ENCODE measurements at places on chromosomes 3 and 15.
A peak's percentile ranks its signal among the peaks of the same experiment; 100 is the strongest.

GRCh38 chr3:173109143-173109542, 31.9 kb downstream of the SPATA16 start:
- DNase-seq, result no peak

- no peak for DNase-seq
These were observed 542 bp downstream of the ACAA1 start for GRCh38 chr3:38136393-38136776.

GRCh38 chr3:4908433-4909156, 70.6 kb upstream of the BHLHE40 start:
- DNase-seq, result no peak

DNA sequence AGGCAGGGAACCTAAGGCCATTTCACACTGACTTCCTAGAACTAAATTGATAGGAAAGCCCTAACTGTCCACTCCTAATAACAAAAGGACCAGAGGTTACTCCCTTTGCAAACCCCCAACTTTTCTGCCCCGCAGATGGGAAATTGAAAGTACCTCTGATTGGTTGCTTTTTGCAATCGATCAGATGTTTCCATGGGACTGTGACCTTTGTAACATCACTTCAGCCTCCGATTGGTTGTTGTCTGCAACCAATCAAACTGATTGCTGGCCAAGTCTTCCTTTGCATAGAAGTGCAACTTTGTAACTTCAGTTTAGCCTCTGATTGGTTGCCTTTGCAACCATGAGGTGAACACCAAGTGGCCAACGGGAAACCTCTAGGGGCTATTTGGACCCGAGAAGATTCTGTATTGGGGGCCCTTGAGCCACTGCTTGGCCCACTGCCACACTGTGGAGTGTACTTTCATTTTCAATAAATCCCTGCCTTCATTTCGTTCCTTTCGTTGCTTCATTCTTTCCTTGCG, 11.3 kb upstream of the KNL1 start:
- DNase-seq, result no peak

DNA sequence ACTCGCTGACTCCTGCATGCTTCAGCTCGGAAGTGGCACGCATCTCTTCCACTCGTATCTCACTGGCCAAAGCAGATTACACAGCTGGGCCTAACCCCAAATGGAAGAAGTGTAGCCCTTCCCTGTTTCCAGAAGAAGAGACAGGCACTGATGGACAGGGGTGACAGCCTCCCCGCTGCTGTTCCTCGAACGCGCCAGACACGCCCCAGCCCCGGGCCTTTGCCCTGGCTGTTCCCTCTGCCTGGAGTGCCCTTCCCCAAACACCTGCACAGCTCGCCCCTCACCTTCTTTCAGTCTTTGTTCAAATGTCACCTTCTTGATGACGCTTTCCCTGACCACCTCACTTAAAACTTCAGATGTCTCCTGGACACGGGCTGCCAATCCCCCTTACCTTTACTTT, 26.0 kb upstream of the CYP11A1 start:
- no peak for DNase-seq

DNA sequence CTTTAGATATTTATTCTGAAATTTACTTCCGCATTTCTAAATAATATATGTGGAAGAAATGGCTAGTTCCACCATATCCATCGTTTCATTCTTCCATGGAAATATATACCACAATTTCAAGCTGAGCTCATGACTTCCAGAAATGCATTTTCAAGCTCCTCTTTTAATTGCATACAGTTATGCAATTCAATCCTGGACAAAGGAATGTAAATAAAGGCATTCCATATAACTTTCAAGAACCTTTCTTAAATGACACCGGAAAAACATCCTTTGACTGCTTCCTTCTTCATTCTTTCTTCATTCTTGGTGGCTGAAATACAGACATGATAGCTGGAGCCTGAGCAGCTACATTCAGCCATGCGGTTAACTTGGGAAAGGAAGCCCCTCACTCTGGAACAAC, 185.2 kb upstream of the GADL1 start:
- DNase-seq, result no peak

DNA sequence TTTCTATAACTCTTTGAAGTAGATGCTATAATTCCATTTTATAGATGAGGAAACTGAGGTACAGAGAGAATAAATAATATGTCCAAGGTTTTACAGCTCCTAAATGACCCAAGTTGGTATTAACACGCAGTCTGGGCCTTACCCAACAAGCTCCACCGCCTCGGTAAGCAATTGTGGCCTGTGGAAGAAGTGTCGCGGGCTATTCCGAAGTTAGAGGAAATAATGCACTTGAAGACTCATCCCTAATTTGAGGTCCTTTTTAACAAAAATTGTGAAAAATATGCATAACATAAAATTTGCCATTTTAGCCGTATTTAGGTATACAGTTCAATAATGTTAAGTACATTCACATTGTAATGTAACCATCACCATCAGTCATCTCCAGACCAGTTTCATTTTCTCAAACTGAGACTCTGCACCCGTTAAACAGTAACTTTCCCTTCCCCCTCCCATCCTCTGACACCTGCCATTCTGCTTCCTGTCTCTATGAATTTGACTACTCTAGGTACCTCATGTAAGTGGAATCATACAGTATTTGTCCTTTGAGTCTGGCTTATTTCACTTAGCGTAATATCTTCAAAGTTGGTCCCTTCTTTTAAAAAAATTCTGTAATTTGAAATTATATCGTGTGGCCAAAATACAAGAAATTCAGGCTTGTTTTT, 18.2 kb downstream of the IDH3A start:
- peak; percentile 47 for DNase-seq

- no peak for DNase-seq
These were observed 141.9 kb downstream of the TPRA1 start for GRCh38 chr3:127448671-127449070.

DNA sequence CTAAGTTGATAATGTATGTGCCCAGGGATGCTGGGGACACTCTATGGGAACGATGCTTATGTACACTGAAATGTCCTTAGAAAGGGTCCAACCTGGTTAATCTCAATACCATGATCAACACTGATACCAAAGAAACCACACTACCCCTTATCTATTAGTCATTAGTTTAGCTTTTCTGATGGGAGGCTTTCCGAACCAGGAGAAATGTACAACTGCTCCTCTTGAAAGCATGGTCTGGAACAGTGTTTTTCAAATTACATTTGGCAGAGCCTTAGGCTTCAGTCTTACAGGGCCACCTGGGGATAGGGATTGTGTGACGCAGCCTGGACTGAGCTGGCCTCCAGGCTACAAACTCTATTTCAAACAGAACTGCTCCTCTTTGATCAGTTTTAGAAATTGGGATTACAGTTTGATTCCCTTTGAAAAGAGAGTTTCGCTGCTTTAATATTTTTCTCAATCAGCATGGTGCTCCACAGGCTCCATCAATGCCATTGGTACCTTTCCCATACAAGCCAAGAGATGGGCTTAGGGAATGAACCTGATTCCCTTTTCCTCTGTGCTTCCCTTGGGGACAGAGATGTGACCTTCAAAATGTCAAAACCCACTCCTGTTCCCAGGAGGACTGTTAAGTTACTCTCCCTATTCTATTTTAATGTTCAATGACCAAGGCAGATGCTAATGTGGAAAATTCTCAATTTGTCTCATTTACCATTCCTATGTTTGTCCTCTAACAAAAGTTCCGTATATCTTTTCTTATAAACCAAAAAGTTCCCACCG, 296.0 kb upstream of the ADAMTS9 start:
- no peak for DNase-seq

DNA sequence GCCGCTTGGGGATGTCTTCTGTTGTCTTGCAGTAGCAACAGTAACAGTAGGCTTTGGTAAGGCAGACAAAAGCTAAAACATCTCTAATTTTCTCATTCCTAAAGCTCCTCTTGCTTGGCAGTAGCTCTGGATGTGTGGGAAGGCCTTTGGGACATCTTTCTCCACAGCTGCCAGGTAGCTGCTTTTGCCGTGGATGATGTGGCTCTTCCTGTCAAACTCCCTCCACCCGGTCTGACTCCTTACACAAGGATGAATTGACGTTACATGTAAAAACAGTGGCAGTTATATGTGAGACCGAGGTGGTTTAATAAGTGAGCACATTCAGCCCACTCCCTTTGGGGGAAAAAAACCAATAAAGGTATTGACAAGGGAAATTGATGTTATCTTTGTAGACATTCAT, 309.1 kb downstream of the TUSC7 start:
- DNase-seq, result no peak

- DNase-seq, result no peak
These were observed 50.4 kb upstream of the IGSF11 start for GRCh38 chr3:119085070-119085439.

DNA sequence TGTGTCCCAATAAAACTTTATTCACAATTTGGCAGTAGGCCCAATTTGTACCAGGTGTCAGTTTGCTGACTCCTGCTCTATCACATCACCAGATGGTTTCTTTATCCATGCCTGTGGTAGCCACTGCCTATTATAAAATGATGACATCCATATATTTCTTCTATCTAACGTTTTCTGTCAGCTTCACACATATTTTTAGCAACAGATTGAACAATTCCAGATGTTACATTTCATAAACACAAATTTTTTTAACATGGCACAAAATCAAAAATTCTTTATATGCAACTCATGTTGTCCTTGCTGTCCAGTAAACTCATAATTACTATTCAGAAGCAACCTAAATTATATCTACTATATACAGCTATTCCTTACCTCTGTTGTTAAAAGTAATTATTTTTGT, 1371.6 kb downstream of the NSUN3 start:
- no peak for DNase-seq

GRCh38 chr3:136893848-136894443, 31.9 kb downstream of the NCK1 start:
- no peak for DNase-seq

DNA sequence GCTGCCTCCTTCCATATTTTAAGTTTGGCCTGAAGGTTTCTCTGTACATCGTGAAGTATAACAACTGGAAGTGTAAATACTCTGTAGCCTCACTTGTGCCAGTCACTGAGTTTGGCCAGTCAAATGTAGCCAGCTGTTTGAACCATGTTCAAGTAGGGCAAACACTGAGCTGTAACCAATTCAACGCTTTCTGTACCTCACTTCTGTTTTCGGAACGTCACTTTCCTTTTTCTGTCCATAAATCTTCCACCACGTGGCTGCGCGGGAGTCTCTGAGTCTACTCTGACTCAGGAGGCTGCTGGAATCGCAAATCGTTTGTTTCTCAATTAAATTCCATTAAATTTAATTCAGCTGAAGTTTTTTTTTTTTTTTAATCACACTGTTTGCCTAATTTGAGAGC, 88.8 kb upstream of the RARB start:
- no peak for DNase-seq

- DNase-seq, result no peak
These were observed 32.9 kb downstream of the SLC4A7 start for GRCh38 chr3:27451251-27451650.

Data from memory B cell (primary cell).